ENCODE measurements at places on chromosomes 2 and 18. TPM values are rescaled to one million over a fixed set of nuclear protein-coding genes. Genes with fewer than 3 reads are reported as not detected.
A peak's percentile ranks its signal among the peaks of the same experiment; 100 is the strongest.

The BBS5 gene
- 11.4 TPM for total RNA-seq

The HOXD1 gene
- total RNA-seq = not detected

The TUBB6 gene
- 57.5 TPM for total RNA-seq

The PRPF40A gene
- 132 TPM for total RNA-seq

The SERPINB4 gene
- not detected for total RNA-seq

The GRB14 gene
- 11.6 TPM for total RNA-seq

The DUSP2 gene
- total RNA-seq = 40.6 TPM

DNA sequence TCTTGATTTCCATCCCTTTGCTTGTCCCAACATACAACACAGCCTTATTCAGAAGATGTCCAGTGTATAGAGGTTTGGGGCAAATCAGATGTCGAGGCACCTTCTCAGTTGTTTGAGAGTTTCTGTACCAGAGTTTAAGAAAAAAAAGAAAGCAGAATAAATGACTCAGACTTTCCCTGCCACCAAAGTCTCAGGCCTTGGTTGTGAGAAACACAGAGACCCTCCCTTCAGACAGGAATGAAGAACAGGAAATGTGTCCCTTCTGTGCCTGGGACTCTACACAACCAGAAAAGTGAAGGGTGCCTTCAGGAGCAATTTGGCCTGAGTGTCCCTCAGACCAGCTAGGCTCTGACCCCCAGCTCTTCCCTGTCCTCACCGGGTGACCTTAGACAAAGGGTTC, 37.3 kb upstream of the REL start:
- no peak for DNase-seq

- no peak for DNase-seq
Measured at GRCh38 chr2:181307203-181307991, 149.8 kb upstream of the ITGA4 start.

DNA sequence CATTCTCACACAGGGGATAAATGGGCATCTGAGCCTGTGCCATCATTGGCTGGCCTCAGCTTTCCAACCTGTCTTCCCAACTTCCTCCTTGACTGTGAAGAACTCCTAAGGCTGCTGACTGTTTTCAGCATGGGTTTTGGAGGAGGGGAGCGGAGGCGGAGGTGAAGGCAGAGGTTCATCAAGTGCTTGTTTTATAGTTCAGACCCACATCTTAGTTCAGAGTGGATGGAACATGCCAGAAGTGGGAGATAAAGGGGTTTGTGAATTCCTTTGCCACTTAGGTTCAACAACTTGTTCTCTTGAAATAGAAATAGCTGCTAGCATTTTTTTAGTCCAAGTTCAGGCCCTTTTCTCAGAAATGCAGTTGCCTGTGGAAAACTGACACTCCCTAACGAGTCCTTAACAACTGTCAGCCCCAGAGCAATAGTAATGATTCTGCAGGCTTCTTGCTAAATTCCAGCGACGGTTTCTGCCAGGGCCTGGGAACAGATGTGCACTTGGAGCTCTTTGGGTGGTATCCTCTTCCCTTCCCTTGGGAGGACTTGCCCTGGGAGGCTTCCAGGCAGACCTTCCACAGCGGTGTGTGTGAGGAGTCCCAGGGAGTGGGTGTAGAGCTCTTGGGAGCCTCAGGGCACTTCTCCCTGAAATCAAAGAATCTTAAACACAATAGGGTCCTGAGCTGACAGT, 30.1 kb upstream of the ITGA6 start:
- no peak for DNase-seq

DNA sequence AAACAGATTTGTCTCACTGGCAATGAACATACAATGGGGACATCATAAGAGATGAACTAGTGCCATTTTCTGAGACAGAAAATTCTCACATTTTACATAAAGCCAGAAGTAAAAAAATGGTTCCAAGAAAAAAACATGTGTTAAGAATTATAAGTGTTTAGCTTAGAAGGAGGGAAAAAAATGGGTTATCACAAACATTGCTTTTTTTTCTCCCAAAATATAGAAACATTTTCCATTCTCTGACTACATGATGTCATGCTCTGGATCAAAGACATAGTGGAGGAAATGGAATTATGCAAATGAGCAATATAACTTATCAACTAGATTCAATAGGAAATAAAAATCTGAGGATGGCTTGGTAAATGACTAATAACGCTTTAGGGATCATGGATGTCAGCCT, 49.8 kb downstream of the SPATS2L start:
- no peak for DNase-seq

GRCh38 chr2:110955045-110955444, 165.7 kb upstream of the BCL2L11 start:
- no peak for DNase-seq

DNA sequence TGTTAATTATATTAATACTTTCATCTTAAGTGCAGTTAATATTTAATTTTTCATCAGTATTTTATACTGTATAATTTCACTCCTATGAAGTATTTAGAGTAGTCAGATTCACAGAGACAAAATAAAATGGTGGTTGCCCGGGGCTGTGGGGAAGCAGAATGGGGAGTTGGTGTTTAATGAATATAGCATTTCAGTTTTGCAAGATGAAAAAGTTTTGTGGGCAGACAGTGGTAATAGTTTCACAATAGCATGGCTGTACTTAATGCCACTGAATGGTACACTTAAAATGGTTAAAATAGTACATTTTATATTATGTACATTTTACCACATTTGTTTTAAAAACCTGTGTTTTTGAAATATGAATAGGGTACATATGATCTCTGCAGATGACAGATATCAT, 31.2 kb downstream of the CFAP221 start:
- no peak for DNase-seq

- peak; percentile 51 for DNase-seq
Measured at GRCh38 chr2:196750977-196751631, 48.4 kb downstream of the GTF3C3 start.

DNA sequence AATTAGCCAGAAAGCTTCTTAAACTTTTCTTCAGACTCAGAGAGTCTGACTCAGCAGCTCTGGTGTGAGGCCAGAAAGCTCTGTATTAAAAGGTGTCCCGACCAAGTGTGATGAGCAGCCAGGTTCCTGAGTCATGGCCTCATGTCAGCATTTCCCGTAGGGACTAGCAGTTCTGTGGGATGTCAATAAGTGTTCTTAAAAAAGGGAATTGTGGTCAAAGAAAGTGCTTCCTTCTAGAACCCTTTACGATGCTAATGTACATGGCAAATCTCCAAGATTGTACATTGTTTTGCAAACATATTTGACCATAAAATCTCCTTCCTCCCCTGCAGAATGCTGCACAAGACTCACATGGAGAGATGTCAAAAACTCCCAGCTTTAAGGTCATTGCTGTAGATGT, 80.1 kb downstream of the PLA2R1 start:
- no peak for DNase-seq

GRCh38 chr18:51278045-51278649, 80.7 kb upstream of the MEX3C start:
- DNase-seq = no peak

DNA sequence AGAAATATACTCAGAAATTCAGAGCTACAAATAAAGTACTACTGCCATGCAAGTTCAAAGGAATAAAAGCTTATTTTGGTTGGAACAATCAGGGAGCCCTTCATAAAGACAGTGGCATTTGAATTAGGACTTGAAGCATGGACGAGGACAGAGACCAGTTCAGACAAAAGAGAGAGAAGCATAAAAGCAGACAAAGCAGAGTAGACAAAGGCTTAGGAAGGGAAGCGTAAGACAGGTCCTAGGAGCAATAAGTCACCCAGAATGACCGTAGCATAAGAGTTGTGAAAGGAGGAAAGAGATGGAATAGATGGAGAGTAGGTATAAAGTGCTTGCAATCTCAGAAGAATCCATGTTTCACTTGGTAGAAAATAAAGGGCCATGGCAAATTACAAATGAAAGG, 14.0 kb downstream of the PDE1A start:
- DNase-seq = no peak

DNA sequence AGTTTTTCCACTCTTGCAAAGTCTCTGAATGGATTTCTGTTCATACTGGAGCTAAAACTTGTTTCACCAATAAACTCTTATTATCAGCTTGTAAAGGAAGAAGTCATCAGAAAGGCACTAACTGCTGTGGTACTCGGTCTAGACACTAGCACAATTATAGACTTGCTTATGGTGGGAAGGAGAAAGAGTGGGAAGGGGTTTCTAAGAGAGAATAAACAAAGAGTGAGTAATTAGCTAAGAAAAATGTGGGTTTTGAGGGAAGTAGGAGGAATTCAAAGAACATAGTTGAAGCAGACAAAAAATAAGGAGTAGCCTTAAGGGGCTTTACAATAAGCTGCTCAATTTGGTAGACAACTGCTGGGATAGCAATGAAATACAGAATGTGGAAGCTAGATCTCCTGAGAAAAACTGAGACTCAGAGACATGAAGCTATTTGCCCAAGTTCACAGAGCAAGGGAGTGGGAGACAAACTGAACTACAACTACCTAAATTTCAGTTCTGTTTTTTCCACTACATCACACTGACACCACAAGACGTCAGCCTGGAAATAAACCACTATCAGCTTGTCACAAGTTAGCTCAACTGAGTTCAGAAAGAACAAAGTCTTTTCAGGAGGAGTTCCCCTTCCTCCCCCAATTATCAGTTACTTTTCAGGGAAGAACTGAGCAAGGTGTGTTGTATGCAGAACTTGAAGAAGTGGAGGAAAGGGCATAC, 59.7 kb downstream of the MAP4K3 start:
- DNase-seq = no peak

DNA sequence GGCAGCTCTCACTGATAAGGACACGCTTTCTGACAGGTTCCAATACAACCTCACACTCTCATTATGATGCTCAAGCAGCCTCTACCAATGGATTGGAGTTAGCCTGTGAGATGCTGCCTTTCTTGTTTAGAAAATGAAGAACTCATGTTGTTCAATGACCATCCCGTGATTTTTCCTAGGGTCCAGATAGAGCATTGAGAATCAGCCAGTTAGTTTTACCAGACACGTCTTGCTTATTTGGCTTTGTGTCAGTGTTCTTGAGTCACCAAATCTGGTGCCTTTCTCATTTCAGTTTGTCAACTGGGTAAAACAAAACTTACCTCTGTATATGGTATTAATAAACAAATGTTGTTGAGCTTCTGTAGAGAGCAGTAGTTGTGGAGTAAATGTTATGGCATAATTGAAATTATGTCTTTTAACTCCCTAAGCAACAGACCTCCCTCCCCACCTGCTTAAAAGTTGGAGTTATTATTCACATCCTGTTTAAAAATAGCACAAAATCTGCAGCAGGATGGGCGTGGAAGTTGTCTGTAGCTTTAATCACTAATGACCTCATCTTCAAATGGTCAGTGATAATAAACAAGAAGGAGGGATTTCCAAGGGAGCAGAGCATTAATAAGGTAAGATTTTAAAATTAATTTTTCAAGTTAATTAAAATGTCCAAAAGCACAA, 167.3 kb downstream of the HRH4 start:
- DNase-seq = no peak

DNA sequence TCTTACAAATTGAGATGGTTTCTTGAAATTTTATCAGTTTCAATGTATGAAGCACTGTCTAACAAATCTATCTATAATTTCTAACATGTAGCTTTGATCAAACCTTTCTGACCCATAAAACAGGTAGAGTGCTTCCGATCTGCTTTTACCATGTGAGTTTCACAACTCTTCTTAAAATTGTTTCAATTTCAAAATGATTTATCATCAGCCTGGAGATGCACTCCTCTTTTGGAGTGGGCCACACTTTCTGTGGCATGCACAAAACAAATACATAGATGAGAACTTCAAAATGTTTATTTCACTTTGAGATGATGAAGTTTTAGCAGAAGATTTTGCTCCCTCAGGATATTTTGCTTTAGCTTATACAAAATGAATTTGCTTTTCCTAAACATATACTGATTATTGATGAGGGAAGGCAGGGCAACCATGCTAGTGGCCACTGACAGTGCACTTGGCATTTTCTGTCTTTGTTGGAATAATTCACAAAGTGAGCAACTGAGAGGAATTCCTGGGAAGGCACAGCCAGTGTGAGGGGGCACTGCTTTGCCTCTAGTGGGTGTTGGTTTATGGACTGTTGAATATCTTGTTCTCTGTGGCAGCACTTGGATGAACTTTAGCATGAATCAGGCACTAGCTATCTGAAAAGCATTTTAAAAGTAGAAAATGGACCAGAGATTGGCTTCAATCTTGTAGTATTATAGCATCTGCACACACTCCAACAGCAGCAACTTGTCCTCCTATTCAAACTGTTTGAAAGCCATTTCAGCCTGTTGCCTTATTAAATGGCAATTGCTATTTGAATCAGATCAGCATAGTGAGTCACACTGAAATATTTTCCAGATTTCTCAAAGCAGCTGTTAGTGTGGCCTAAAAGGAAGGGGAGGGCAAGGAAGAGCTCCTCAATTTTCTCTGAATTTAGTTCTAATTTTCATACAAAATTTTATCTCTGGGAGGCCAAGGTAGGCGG, 193.2 kb downstream of the CCDC85A start:
- no peak for DNase-seq

DNA sequence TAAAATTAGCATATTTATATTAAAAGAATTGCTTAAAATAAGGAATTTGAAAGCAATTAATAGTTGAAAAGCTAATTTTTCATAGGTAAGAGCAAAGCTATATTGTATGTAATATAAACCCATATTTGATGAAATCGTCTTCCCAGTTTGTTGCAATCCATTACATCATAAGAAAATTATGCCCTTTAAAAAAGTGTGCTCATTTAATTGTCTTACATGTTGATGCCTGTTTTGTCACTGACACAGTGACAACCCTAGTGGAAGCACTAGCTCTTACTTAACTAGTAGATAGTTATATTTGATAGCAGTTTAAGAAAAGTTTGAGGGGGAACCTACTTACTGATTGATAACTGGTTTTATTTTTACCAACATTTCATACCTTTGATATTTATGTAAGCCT, 30.0 kb upstream of the IL18RAP start:
- no peak for DNase-seq

DNA sequence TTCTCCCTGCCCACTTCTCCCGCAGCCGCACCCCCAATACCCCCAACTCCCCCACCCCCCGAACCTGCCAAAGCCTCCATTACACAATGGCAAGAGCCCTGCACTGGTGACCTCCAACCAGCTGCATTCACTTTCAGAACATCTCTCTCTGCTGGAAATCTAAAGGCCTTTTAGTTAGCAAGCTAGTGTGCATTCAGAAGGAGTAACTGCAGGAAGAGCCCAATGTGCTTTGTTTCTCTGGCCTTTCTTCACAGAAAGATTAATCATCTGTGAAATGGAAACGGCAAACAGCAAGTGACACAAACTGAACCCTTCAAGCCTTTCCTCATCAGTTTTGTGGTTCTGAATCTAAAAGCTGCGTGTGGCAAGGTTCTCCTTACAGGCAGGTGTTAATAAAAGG, 124.2 kb downstream of the OLA1 start:
- no peak for DNase-seq

DNA sequence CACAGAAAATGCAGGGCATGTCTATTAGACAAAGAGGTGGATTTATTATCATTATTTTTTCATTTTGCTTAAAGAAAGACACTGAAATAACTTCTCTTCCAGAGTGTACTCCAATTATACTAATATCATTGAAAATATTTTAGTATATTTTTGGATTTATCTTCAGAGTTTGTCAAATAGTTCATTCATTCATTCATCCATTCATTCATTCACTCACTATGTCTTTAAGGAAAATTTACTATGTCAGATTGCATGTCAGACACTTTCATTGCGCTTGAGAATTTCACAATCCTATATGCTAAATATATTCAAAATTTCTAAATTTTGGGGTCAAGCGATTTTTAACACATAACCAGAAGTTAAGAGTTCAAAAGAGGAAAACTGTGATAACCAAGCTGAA, 479.1 kb downstream of the ZEB2 start:
- no peak for DNase-seq

GRCh38 chr2:41836948-41837347, 210.9 kb upstream of the PKDCC start:
- peak; percentile 59 for DNase-seq

Measured in mesothelial cell of epicardium (in vitro differentiated cells).